NK-92 treated with Interleukin-12 subunit alpha and Interleukin-12 subunit beta, amount 100 ng/mL, for 24 hours (cell line): ENCODE measurements at places on chromosomes 2 and 18.

DNA sequence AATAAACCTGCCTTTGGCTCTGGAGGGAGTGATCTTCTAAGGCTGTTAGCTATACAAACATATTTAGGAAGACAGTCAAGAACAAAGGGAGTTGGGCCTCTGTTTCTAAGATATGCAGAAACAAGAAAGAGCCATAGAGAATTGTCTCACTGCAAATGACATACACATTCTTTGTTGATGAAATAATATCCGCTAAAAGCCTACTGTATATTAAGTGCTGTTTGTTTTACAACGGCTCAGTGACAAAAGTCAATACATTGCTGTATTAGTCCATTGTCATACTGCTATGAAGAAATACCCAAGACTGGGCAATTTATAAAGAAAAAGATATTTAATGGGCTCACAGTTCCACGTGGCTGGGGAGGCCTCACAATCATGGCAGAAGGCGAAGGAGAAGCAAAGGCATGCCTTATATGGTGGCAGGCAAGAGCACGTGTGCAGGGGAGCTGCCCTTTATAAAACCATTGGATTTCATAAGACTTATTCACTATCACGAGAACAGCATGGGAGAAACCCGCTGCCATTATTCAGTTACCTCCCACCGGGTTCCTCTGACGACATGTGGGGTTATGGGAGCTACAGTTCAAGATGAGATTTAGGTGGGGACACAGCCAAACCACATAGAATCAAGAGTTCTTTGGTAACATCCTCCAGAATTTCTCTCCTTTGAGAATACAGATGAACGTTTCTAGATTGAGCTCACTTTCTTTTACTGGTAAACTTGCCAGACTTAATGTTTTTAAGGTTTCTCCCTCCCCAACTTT is 157.8 kb downstream of the PIK3C3 start:
- DNase-seq, result no peak

DNA sequence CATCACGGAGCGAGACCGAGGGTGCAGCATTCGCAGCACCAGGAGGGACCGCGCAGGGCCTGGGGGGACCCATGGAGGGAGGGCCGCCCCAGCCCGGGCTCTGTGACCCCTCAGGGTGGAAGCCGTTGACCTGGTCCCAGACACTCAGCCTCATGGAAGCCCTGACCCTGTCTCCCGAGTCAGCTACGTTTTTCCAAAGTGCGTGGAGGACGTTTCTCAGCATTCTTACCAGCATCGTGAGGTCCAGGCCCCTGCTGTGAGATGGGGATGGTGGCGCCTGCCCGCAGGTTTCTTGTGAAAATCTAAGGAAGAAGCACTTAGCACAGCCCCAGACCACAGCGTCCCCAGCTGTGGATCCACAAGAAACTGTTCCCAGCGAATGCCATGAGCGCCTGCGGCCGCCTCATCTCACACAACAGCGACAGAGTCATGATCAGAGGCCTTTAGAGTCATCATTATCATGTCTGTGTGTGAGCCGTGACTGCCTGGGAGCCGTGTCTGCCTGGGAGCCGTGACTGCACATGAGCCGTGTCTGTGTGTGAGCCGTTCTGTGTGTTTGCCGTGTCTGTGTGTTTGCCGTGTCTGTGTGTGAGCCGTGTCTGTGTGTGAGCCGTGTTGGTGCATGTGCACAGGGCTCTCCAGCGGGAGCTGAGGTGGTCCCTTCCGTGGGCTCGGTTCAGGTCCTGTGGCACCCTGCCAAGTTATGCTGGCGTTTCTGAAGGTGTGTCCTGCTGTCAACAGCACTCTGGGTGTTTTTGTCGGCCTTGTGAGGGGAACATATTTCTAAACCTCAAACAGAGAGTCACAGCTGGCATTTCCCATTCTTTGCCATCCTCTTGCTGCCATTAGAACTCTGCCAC is 49.2 kb upstream of the KCNG2 start:
- DNase-seq, result no peak

DNA sequence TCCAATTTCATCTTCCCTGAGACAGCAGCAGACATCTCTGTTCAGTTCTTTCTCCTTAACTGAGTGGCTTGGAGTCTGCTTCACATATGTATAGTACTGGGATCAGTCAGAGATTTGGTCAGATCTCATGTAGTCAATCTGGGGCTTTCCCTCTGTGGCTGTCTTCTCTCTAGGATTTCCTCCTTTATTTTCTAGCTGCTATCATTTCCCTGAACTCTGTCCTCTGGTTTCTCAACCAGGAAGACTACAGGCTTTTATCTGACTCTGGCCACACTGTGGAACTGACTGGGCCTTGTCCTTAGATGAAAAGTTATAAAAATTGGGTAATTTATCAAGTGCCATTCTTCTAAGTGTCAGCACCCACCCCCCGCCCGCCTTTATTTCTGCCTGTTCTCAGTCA is 121.0 kb downstream of the RAPGEF4 start:
- DNase-seq, result no peak

- DNase-seq, result no peak
Measured at GRCh38 chr2:18626256-18626668, 36.9 kb upstream of the NT5C1B start.

DNA sequence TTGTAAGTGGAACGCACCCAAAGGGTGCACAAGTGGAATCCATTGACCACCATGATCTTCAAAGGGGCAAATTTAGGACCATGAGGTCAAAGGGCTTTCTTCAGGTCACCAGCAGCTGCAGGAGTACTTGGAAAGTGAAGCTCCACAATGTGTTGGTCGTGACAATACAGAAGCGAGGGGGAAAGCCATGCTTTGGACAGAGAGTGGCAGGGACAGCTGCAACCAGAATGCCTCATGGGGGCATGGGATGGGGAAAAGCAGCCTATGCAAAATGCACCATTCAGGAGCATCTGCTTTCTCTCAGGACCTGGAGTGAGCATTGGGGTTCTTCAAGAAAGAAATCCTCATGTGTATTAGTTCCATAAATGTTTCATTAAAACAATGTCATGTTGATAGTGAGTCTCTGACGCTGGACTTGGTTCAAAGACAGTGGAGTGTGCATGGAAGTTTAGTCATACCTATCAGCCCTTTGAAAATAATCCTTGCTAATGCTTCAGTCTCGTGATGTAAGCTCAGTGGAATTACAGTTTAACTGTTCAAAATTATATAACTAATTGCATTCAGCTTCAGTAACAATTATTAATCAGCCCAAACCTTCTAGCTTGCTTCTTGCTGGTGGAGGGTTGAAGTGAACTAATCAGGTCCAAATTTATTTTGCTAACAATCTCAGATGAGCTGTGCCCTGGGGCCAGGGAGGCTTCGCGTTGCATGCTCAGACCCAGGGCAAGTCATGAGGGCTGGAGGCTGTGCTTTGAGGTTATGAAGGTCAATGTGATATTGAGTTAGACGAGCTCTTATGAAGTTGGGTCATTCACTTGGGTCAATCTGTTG is 41.6 kb downstream of the ACKR3 start:
- no peak for DNase-seq
